ENCODE measurements at places on chromosomes 2 and 18.

DNA sequence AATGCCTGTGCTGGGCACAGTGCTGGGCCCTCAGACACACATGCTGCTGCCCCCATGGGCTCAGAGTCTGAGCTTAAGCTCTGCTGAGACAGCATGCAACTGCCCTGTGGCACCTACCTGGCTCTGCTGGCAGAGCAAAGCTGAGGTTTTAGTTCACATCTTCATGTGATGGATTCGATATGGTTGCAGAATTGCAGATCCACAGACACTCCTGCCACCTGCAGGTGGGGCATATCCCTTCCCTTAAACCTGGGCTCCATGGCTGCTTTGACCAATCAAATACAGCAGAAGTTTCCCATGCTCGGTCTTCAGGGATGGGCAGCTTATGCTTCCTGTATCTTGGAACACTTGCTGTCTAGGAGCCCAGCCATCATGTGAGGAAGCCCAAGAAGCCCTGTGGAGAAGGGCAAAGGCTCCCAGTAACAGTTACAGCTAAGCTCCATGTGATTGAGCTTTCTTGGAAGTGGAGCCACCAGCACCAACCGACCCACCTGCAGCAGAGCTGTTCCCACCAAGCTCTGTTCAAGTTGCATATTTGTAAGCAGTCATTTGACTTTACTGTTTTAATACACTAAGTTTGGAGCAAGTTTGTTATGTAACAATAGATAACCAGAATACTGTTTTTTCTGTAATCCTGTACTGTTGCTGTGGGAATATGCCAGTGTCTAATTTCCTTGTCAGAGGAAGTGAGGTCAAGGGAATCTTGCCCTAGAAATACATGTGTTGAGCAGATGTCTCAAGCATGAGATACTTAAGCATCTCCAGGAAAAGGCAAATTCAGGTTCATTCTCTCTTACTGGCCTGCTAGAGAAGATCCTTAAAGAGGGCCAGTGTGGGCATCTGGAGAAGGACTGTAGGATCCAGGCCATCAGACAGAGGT, 79.3 kb downstream of the SH3RF3 start:
- DNase-seq: no peak

- DNase-seq: no peak
Observed at GRCh38 chr2:27492557-27492956, 2.4 kb downstream of the FNDC4 start.

DNA sequence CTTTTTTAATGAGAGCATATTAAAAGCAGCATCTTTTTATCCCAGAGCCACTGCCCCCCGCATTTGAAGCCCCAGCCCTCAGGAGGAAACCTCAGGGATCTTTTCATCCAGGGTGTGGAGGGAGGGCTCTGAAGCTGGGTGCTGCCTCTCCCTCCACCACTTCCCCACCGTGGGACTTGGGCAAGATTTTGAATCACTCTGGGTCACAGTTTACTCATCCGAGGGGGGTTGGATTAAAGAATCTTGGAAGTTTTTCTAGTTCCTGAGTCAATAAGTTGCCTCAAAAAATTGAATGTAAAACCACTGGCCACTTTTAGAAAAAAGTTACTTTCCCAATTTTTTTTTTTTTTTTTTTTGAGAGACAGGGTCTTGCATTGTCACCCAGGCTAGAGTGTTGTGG, 62.0 kb upstream of the ANKRD44 start:
- no peak for DNase-seq

- no peak for DNase-seq
Observed at GRCh38 chr2:216118474-216118873, 9.3 kb downstream of the XRCC5 start.

DNA sequence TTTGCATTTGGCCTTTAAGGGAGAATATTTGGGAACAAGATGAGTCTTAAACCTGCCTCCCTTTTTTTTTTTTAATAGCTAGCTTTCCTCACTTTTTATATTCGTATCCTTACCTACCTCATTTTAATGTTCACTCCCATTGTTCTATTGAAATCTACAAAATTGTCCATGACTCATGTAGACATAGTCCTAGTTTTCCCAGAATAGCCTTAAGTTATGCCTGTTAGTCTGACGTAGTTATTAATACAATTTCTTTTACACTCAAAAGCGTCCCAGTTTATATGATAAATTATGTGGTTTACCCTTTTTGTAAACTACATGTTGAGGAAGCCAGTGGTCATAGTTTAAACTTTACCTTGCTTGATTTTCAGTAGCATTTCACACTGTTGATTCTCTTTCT, 73.4 kb downstream of the UBR3 start:
- no peak for DNase-seq

DNA sequence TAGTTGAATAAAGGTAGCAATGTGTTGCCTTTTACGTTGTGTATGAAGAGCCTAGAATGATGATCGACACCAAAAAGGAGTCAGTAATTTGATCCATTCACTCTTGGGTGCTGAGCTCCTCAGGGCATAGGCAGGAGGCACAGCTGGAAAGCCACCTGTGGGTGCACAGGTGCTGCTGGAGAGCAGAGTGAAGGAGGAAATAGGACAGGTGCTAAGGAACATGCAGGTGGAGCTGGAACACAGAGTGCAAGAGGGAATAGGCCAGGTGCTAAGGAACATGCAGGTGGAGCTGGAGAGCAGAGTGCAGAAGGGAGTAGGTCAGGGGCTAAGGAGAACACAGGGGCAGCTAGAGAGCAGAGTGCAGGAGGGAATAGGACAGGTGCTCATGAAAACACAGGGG, 86.1 kb downstream of the SH3YL1 start:
- no peak for DNase-seq

- DNase-seq: no peak
Observed at GRCh38 chr2:54510916-54511315, 54.8 kb downstream of the SPTBN1 start.

GRCh38 chr2:11984316-11985158, 238.1 kb downstream of the LPIN1 start:
- DNase-seq: no peak

DNA sequence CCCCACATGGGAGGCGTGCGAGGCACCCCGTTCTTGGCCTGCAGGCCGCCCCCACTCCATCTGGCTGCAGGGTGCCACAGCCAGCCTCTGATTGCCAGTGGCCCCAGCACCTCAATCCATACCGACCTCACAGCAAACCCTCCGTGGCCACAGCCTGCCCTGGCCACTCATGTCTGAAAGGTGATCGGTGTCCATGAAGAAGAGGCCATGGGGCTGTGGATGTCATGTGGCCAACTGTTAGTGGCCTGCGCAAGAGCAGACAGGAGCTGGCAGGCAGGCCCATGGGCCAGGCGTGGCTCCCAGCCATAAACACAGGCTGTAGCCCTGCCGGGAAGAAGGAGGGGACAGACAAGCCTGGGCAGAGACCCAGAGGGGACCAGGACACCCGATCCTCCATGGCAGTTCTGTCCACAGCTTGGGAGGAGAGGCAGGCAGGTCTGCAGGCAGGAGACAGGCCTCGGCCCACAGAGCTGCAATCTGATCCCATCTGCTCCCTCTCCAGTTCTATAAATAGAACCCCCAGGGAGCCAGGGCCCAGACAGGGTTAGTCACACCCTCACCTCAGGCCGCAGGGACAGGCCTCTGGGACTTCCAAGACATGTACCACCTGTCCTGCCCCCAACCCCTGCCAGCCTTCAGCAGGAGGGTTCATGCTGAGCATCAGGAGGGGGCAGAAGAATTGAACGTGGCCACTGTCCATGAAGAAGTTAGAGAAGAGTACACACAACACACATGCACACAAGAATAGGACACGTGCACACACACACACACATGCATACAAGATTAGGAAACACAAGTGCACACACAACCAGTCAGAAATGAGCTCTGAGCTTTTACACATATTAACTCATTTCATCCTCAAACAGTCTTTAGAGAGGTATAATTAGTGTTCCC, 16.9 kb downstream of the STEAP3 start:
- peak; percentile 84 for DNase-seq

DNA sequence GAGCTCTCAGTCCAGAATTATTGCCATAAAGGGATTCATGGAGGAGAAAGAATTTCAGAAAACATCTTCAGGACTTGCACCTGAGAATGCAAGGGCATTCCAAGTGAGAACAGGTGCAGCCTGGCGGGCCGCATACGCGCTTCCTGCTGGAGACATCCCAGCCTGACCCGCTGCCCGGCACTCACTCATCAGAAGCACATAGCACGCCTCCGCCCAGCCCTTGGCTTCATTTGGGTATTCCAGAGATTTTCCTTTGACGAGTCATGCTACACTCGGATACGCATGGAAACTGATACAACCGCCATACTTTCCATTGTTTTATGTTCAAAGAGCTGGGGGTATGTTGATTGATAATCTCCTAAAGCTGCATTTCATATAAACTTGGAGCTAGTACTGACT, 228.0 kb upstream of the ID2 start:
- no peak for DNase-seq

- DNase-seq: no peak
Observed at GRCh38 chr2:184463102-184463865, 135.0 kb upstream of the ZNF804A start.

DNA sequence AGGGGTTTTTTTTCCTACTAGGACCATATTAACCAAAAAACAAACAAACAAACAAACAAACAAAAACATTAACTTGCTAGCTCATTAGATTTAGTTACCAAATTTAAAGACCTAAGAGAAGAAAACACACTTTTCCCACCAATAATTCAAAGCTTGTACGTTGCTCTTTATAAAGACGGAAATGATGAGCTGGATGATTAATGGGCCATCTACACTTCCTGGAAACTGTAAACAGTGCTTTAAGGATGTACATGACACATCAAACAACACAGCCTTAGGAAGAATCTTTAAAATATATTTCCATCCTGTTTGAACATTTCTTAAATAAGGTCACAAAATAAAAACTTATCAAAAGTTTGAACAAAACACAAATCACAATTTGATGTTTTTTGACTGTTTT, 982 bp downstream of the BMP10 start:
- DNase-seq: no peak

- DNase-seq: no peak
Observed at GRCh38 chr18:73118121-73118816, 250.5 kb upstream of the NETO1 start.

- peak; percentile 40 for DNase-seq
Observed at GRCh38 chr2:172106108-172106961, 3.6 kb upstream of the DLX2 start.

- no peak for DNase-seq
Observed at GRCh38 chr2:9406529-9407362, 16.6 kb downstream of the ITGB1BP1 start.

GRCh38 chr2:28869494-28870145, 489 bp downstream of the TRMT61B start:
- peak; percentile 37 for DNase-seq

DNA sequence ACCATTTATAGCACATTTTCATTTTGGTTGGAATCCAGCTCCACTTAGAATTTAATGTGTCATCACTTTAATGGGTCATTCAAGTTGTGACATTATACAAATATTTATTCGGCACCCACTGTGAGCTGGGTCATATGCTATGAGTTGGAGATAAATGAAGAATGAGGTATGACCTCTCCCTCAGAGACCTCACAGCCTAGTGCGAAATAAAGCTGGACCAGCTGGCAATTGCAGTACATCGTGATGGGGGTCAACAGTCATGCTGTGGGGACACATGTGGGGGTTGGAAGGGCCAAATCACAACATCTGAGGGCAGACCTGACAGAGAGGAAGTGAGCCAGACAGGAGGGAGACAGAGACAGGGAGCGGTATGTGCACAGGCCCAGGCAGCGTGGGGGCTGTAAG, 175.4 kb downstream of the MAIP1 start:
- no peak for DNase-seq

GRCh38 chr2:127083819-127084503, 23.0 kb downstream of the BIN1 start:
- DNase-seq: no peak

Measured in NCI-H1105 (cell line).